NB4 (cell line): ENCODE measurements at places on chromosomes 7 and 10.

DNA sequence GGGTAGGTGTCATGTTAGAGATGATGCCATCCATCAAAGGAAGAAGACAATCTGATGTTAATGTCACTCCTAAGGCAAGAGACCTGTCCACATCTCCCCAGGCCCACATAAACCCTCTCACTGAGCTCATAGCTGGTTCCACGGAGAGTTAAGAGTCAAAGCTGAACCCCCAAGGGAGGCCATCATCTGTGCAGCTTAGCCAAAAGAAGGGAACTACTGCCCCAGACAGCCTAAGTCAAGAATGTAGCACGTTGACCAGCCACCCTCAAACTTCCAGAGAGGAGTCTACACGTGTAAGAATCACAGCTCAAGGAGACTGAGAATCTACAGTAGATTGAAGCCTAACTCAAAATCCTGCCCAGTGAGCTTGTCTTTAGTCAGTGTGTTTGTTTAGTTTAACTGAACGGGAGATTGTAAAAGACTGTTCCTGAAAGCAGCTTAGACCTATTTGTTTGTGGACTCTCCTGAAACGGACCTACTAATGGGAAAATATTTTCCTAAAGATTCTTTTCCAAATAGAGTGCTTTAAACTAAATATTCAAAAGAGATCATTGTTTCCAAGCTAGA lies 192.7 kb upstream of the NFE2L3 start:
- peak; percentile 52 for DNase-seq

GRCh38 chr10:627032-627992 lies 62.2 kb downstream of the DIP2C start:
- DNase-seq: no peak

DNA sequence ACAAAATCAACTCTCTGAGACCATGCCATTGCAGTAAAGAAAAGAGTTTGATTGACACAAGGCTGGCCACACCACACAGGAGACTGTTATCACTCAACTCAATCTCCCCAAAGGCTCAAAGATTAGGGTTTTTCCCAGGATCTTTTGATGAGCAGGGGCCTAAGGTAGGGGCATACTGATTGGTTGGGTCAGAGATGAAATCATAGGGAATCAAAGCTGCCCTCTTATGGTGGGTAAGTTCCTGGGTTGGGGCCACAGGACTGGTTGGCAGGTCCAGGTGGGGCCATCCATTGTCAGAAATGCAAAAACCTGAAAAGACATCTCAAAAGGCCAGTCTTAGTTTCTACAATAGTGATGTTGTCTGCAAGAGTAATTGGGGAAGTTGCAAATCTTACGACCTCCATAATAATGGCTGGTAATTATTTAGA lies 91.6 kb downstream of the AKR1D1 start:
- no peak for DNase-seq

DNA sequence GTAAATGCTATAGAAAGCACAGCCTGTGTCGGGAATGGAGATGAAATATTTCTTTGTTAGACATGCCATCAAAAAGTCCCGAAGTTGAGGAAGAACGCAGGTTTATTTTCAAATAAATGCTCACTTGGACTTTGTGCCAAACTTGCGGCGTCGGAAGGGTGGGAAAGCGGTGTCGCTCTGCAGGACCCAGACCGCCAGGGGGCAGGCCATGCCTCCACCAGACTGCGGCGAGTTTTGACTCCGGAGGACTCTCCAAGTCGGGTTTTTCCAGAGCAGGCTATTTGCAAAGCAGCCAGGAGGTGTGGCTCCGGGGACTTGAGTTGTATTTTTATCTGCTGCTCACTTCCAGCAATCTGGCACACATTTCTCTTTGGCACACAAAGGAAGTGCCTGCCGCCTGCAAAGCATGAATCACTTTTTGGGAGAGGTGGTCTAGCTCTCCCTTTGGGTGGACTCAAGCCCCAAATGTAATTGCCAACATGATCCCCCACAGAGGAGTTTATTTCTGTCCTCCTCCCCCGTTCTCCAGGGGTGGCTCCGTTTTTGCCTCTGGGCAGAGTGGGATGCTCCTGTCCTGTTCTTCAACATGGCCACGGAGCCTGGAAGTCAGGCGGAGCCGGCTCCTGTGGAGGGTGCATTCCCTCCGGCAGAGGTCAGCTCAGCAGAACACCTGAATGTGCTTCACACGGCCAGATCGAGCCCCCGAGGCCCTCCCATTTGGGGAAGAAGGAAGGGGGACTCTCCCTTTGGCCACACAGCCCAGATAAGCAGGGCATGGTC lies 82.3 kb upstream of the GPR26 start:
- peak; percentile 59 for DNase-seq

- no peak for DNase-seq
These were observed 276.3 kb downstream of the DNAJB9 start for GRCh38 chr7:108845951-108846350.

GRCh38 chr10:43648398-43649184 lies at the start of gene ZNF32:
Gene ZNF32, minus strand, starts transcription at chr10:43648881. Its CDS starts 2,748 bp downstream, at chr10:43646133.
- DNase-seq: peak; percentile 85

DNA sequence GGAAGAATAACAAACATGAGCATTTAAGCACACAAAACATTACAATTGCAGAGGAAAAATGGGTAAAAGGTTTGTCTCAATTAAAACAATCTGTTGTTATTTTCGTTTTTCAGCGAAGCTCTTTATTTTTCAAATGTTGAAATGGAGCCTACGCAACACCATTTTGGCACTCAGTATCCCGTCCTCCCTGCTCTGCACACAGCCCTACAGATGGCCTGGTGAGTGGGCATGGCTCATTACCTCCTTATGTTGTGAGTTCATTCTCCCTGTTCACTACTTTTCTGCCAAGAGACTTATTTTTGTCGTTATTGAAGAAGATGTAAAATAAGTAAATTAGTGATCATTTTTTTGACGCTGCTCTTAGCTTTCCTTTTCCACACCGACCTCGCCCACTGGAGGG lies 167.8 kb upstream of the CXCL12 start:
- no peak for DNase-seq

- DNase-seq: no peak
These were observed 82.2 kb downstream of the MDFIC start for GRCh38 chr7:115004121-115004520.

- DNase-seq: no peak
These were observed 106.7 kb upstream of the INSYN2A start for GRCh38 chr10:127303105-127303504.

DNA sequence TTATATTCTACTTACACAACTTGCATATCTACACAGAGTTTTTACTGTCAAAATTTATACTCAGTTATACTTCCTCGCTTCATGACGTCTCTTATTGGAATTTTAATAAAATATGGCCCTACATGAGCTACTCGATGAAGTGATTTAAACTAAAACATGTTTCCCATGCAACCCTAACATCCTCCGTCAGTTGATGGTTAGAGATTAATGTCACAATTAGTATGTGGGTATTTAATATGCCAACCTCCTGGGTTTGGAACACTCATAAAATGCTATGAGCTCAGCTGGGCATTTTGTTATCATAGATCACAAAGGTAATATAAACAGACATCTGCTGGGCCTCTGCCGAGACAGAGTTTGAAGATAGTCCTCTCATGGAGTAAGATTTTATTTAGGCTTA lies 66.5 kb downstream of the GNAT3 start:
- no peak for DNase-seq

- DNase-seq: no peak
These were observed 516.4 kb upstream of the ZMIZ1 start for GRCh38 chr10:78552261-78552811.

- DNase-seq: no peak
These were observed 111.8 kb downstream of the CUX1 start for GRCh38 chr7:101929256-101929655.

GRCh38 chr10:30185916-30186315 lies 126.5 kb upstream of the JCAD start:
- DNase-seq: no peak

DNA sequence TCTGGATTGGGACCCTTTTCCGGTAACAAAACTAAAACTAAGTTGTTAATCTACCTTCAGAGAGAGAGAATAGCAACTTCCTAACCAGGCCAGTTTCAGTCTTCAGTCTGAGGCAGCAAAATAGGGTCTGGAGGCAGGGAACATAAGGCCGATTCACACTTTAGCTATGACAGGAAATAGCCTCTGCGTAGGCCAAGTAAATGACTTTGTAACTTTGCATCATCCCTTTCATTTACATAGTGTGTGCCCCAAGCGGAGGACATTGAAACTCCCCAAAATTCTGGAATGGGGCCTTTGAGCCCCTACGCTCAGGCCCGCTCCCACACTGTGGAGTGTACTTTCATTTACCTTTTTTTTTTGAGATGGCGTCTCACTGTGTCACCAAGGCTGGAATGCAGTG lies 1.7 kb upstream of the UPP1 start:
- DNase-seq: peak; percentile 65

GRCh38 chr7:6020371-6021286 lies 10.5 kb upstream of the ANKRD61 start:
- DNase-seq: no peak

DNA sequence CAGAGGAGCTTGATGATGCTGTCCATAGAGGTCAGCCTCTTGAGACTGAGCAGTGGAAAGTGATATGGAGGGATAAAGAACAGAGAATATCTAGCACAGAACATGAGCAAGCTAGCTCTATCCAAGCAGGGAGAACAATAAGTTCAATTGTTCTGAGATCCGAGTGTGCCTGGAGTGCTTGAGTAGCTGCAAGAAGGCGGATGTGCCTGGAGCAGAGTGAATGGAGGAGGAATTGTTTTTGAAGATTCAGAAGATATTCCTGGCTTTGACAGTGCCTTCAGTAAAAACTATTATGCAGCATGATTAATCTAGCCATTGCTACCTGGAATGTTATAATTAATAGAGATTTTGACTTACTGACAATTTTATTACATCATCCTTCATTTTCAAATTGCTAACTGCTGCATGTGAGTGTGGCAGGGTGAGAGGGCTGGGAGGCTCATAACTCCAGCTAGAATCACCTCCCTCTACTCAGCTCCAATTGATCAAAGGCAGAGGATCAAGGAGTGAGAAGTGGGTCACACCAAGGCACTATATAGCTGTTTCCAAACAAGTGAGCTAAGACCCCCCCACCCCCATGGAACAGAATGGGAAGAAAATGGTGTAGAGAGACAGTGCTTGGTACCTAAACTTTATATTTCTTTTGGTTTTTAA lies 302.8 kb downstream of the ADRA2A start:
- no peak for DNase-seq

DNA sequence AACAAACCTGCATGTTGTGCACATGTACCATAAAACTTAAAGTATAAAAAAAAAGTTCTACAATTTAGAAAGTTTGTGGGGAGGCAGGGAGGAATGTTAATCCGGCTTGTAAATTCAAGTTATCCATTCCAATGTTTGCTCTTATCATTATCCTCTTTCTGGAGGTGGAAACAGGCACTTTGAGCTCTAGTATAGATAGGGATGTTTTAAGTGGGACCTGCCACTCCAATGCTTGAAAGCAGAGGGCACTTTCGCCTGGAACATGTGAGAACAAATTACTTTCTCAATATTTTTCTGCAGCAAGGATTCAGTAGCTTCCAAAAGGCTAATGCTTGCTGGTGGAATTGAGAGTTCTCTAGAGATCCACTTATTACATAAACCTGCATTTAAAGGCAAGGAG lies 45.6 kb downstream of the FEZF1 start:
- DNase-seq: no peak

GRCh38 chr7:44196450-44196872 lies 4.3 kb upstream of the YKT6 start:
- peak; percentile 63 for DNase-seq

- DNase-seq: no peak
These were observed 17.5 kb upstream of the CACNB2 start for GRCh38 chr10:18122753-18123152.

DNA sequence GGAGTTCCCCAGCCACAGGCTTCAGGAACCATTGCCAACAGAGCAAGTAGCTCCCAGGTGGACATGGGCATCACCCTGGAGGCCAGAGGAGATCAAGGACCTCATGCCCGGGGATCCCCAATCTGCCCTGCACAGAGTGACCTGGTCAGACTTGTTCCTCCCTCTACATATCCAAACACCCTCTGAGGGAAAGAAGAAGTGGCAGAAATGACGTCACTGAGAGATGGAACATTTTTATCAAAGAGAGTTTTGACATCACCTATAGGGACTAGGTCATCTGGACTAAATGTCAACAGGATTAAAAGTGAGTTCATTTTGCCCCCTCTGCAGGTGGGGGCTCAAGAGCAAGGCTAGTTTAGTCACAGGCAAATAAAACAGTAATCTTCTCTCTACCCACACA lies 273.7 kb downstream of the SKAP2 start:
- DNase-seq: no peak

- DNase-seq: no peak
These were observed 71.7 kb downstream of the MTURN start for GRCh38 chr7:30206491-30206890.

GRCh38 chr7:128041203-128041602 lies 10.0 kb upstream of the LRRC4 start:
- no peak for DNase-seq

DNA sequence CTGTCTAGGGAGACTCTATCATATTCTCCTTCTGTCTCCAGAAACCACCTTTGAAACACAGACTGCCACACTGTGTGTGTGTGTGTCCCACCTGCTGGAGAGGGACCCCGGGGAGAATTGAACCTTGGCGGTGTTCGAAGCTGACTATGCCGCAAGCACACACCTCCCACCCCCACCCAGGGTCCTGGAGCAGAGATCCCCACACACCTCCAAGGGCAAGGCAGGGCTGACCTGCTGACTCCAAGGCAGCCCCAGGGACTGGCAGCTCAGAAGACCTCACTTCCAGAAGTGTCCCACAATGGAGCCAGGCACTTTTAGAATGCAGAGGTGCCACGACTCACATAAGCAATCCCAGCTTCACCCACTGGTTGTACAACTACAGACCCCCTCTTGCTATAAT lies 13.1 kb downstream of the DRGX start:
- DNase-seq: no peak

GRCh38 chr10:81179324-81179723 lies 641.6 kb downstream of the SH2D4B start:
- DNase-seq: no peak

GRCh38 chr10:112896273-112896672 lies 53.8 kb upstream of the TCF7L2 start:
- no peak for DNase-seq

DNA sequence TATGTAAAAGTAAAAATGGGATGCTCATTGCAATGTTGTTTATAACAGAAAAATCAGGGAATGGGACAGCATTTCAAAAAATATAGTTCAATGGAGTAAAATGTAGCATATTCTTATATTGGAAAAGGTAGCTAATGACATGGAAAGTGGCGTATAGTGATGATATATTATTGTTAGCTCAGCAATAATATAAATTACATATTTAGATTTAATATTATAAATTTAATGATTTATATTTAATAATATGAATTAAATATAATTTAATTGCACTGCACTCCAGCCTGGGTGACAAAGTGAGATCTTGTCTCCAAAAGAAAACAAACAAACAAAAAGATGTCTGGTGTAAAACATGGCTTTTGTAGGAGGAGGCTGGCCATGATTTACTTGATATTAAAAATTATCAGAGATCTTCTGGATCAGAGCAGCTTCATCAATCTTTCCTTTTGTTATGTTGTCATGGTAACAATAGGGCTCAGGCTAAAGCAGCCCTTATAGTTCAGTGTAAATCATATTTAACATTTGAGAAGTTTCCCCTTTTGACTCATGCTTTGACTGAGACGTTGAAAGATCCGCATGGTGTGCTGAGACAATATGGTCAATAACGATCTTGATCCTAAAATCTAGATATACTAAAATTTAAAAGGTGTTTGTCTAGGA lies 23.2 kb downstream of the OR6B1 start:
- no peak for DNase-seq

- peak; percentile 98 for DNase-seq
These were observed 17.6 kb upstream of the TNPO3 start for GRCh38 chr7:129072479-129073011.
